ENCODE measurements at places on chromosomes 7 and 10.

GRCh38 chr7:139340808-139341057, 404 bp upstream of the FMC1 start:
- DNase-seq: no peak

DNA sequence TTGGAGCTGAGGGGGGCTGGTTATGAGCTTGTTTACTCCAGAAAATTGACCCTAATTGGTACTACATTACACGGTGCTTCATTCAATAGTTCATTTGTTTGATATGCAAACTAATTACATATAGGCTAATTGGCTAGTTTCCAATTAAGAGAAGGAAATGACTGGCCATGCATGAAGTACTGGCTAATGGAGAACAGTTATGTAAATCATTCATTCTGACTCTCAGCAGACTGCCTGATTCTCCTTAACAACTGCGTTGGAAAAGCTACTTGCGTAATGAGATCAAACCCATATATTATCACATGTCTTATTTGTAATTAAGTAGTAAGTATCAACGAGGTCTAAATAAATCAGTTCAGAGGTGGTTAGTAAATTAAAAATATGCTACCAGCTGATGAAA, 81.8 kb upstream of the CTTNBP2 start:
- DNase-seq: no peak

DNA sequence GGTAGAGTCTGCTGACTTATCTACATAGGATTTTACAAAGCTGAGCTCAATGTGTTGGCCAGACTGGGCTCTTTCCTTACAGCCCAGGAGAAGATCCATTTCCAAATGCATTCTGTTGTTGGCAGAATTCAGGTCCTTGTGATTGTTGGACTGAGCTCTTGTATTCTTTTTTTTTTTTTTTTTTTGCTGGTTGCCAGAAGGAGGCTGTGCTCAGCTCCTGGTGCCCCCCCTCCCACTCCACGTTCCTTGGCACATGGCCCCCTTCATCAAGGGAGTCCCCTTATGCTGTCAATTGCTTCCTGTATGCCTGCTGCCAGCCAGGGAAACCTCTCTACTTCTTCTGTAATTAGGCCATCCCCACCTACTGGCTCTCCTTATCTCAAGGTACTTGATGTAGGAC, 518.1 kb upstream of the AKR1E2 start:
- no peak for DNase-seq

- DNase-seq: no peak
Observed at GRCh38 chr10:3982746-3983442, 197.9 kb upstream of the KLF6 start.

- DNase-seq: no peak
Observed at GRCh38 chr7:7918736-7919448, 49.7 kb upstream of the GLCCI1 start.

GRCh38 chr7:149733924-149734790, 39.2 kb downstream of the ZNF467 start:
- no peak for DNase-seq

- DNase-seq: no peak
Observed at GRCh38 chr10:84008878-84009277, 130.4 kb upstream of the GHITM start.

- DNase-seq: peak; percentile 25
Observed at GRCh38 chr10:48215486-48216203, 58.9 kb downstream of the FRMPD2 start.

Data from fibroblast of skin of right quadriceps (primary cell).